Activated CD8-positive, alpha-beta T cell treated with anti-CD3 and anti-CD28 coated beads, Interleukin-2, amount 10 ng/mL, durations not matched to agents 7 days and 5 days (primary cell): ENCODE measurements at places on chromosomes 7 and 10. TPM values are rescaled to one million over a fixed set of nuclear protein-coding genes. Genes with fewer than 3 reads are reported as not detected.

DNA sequence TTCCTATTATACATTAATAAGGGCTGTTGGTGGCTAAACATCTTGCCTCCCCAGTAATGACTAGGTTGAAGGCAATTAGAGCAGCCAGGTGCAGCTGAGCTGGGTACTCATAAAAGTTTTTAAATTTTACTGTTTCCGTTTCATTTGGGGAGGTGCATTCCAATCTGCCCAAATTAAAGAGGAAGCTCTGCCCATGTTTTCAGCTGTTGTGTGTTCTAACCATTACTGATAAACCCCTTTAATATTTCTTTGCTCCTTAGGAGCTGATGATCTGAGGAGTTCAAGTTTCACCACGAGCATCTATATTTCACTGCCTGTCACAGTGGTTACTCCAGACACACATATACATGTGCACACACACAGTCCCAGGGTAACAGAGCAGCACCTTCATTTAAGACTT lies 94.4 kb downstream of the JAZF1 start:
- DNase-seq: no peak

GRCh38 chr7:92251181-92251580 lies 5.4 kb downstream of the ANKIB1 start:
- DNase-seq: no peak

- DNase-seq: no peak
These were observed 218.4 kb upstream of the PPP2R2D start for GRCh38 chr10:131682271-131682962.

- DNase-seq: no peak
These were observed 165.5 kb downstream of the CDK14 start for GRCh38 chr7:90761584-90761983.

- DNase-seq: no peak
These were observed 45.6 kb upstream of the SCIN start for GRCh38 chr7:12524794-12525386.

- DNase-seq: no peak
These were observed 103.4 kb upstream of the DLX6 start for GRCh38 chr7:96901822-96902445.

GRCh38 chr7:140678081-140678815 lies 5.5 kb downstream of the ADCK2 start:
- no peak for DNase-seq

DNA sequence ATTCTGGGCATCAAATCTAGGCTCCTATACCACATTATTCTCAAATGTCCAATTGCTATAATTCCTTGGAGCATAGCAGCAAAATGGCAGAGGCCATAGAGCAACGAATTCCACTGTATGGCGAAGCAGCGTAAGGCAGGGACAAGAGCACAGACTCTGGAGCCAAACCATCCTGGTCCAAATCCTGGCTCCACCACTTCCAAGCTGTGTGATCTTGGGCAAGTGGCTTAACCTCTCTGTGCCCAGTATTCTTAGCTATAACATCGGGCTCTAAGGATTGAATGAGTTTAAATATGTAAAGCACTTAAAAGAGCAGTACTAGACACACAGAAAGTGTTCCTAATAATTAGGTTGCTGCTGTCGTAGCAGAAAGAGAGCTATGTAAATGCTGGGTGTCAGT lies 56.2 kb downstream of the TACC2 start:
- no peak for DNase-seq

- DNase-seq: peak; percentile 70
These were observed 50.6 kb upstream of the ITGB1 start for GRCh38 chr10:33008499-33009243.

DNA sequence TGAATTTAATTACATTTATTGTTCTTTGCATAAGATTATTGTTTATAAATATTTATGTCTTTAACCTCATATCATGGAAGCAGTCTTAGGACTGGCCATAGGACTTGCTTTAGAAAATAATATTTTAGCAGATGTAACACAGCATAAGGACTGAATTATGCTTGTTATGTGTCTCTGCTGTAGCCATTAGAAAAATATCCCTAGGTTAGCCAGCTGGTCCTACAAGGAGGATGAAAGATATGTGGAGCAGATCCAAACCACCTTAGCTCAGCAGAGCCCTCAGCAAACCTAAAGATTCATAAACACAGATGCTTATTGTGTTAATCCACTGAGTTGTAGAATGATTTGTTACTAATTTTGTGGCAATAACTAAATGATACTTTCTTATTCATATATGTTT lies 166.0 kb upstream of the COL1A2 start:
- DNase-seq: no peak

GRCh38 chr10:71132321-71132810 lies 80.0 kb upstream of the UNC5B start:
- peak; percentile 9 for DNase-seq

GRCh38 chr10:113450906-113451305 lies 101.9 kb upstream of the HABP2 start:
- DNase-seq: no peak

- DNase-seq: no peak
These were observed 12.7 kb upstream of the DNMBP start for GRCh38 chr10:100022403-100022802.

GRCh38 chr7:28815928-28816373 lies 142.2 kb downstream of the TRIL start:
- DNase-seq: no peak

DNA sequence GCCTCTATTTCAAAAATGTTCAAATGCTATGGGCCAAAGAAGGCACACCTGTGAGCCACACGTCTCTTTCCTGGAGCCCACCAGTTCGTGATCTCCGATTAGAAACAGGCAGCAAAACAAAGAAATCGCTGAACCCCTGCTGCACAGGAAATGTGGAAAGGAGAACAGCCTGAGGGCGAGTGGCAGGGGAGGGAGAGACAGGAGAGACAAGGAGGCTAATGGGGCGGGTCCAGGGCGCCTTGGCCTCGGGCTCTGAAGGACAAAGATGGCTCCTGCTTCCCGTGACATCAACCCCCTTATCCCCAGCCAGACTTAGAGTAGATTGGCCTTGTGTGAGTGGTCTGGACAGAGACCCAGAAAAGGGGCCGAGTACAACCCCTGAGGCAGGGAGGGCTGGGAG lies 62.4 kb upstream of the DOCK1 start:
- no peak for DNase-seq

DNA sequence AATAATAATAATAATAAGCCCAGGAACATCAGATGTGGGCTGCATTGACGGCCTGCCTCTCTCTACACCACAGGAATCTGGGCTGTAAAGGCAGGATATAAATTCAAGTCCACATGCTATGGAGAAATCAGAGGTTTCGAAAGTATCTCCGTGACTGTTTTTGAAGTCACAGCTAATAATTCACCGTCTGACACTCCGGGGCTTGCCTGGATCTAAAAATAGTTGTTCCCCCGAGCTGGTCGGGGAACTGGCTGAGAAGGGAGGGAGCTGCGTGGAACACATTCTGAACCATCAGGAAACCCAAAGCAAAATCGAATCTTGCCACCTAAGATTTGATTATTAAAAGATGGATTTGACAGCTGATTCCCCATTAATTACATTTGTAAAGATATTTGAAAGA lies 35.4 kb downstream of the KLF6 start:
- DNase-seq: peak; percentile 17

- peak; percentile 26 for DNase-seq
These were observed 201.0 kb upstream of the ADARB2 start for GRCh38 chr10:1938317-1938716.

DNA sequence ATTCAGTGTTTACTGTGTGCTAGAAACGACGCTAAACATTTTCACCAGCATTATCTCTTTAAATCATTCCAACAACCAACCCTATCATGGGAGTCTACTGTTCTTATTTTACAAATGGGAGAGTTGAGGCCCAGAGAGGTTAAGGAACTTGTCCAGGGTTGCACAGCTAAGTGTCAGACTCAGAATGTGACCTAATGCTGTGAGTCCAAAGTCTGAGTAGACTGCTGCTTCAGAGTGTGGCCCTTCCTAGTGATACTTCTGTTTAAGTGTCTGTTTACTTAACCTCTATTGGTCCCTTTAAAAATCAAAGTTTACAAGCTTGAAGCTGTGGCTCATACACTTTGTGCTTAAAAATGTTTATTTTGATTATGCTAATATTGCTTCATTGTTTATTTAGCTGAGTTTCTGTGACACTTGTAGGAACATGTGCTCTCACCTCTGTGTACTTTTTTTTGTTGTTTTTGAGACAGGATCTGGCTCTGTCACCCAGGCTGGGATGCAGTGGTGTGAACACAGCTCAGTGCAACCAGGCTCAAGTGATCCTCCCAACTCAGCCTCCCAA lies 84.4 kb upstream of the SYPL1 start:
- no peak for DNase-seq

MNX1 gene
- total RNA-seq: not detected

CLCN1 gene
- total RNA-seq: 0.13 TPM

USP54 gene
- total RNA-seq: 3.7 TPM

NYAP1 gene
- total RNA-seq: 0.23 TPM

CDK14 gene
- not detected for total RNA-seq

ZDHHC6 gene
- total RNA-seq: 49.0 TPM

C10orf71 gene
- not detected for total RNA-seq
